ENCODE measurements at places on chromosomes 7 and 10.
A peak's percentile ranks its signal among the peaks of the same experiment; 100 is the strongest.

DNA sequence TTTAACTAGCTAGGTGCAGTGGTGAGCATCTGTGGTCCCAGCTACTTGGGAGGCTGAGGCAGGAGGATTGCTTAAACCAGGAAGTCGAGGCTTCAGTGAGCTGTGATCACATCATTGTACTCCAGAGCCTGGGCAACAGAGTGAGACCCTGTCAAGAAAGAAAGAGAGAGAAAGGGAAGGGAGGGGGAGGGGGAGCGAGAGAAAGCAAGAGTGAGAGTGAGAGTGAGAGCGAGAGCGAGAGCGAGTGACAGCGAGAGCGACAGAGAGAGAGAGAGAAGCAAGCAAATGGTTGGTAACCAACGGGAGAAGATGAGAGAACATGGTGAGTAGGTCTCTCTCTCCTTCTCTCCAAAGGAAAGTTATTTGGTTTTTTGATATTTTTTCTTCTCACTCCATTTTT, 69.8 kb upstream of the DGKI start:
- no peak for DNase-seq

GRCh38 chr10:23516530-23516929, 77.7 kb downstream of the OTUD1 start:
- DNase-seq: no peak

DNA sequence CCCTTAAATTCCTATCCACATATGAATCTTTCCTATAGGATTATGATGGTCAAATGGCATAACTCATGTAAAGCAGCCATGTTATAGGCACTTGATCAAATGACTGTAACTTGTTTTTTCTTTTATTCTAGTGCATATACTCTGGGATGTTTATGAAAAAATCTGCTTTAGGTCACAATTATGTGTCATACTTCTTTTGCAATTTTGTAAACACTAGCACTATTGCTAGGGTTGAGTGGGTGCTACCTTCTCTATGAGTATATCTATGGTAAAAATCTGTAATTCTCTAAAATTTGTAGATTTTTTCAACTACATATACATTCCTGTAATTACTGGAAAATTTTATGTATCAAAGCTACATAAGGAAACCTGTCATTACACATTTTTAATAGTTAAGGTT, 50.0 kb downstream of the HGF start:
- no peak for DNase-seq

GRCh38 chr10:52762088-52762487, 10.5 kb downstream of the MBL2 start:
- no peak for DNase-seq

DNA sequence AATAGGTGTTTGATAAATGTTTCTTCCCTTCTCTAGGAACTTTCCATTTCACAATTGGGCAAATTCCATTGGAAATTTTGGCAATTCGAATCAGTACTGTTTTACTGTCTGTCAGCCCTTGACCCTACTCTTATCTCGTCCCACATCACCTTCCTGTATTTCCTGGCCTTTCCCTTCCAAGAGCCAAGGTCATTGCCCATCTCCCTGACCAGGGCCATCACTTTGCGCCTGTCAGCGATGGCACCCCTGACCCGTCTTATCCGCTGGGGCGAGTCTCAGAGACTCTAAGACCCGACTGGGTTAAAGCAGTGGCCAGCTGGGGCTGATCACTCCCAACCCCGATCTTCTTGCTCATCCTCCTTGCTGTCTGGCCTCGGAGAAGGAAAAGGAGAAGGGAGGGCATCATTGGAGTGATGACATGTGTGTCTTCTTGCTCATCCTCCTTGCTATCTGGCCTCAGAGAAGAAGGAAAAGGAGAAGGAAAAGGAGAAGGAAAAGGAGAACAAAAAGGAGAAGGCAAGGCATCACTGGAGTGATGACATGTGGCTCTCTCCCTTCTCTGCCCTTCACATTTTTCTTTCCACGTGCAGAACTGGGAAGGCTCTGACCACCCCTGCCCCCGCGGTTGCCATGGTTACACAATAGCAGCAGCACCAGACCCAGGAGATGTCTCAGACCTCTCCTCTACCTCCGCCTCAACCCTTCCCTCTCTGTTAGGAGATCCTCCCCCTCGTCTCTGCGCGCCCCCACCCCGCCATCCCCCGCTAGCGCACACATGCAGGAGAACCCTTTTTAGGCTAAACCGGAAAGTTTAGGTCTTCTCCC, 2.0 kb downstream of the SEMA3D start:
- DNase-seq: no peak

DNA sequence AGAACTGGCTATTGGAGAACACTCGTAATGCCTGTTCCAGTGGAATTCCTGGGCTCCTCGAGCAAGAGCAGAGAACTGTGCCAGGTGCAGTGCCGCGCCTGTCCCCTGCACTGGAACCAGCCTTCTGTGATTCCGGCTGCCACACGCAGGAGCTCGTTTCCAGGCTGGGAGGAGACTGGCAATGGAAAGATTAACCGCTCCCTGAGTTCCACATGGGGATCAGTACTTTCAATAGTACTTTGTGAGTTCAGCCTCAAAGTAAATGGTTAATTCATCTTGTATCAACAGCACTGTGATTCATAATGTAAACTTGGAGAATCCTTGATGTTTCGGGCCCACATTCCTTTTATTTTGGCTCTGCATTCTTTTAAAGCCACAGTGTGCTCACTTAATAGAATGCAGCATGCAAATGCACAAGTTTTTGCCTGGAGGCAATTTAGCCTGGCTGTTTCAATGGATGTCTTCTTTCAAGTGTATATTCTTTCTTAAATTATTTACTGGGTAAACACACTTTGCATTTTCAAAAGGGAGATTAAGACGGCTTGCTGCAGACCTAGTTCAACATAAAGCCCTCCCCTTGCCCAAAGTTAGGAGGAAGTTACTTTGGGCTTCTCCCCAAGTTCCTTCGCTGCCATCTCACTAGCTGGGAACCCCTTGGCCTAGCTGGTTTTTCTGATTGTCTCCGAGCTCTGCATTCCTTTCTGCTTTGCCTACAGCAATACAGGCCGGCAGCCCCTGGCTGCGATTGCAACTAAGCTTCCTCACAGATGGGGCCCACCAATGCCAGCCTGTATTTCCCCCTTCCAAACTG, 138.1 kb upstream of the TCF7L2 start:
- no peak for DNase-seq

- DNase-seq: no peak
Measured at GRCh38 chr10:60955957-60956425, 12.0 kb upstream of the RHOBTB1 start.

GRCh38 chr10:33010132-33011037, 52.4 kb upstream of the ITGB1 start:
- DNase-seq: no peak

DNA sequence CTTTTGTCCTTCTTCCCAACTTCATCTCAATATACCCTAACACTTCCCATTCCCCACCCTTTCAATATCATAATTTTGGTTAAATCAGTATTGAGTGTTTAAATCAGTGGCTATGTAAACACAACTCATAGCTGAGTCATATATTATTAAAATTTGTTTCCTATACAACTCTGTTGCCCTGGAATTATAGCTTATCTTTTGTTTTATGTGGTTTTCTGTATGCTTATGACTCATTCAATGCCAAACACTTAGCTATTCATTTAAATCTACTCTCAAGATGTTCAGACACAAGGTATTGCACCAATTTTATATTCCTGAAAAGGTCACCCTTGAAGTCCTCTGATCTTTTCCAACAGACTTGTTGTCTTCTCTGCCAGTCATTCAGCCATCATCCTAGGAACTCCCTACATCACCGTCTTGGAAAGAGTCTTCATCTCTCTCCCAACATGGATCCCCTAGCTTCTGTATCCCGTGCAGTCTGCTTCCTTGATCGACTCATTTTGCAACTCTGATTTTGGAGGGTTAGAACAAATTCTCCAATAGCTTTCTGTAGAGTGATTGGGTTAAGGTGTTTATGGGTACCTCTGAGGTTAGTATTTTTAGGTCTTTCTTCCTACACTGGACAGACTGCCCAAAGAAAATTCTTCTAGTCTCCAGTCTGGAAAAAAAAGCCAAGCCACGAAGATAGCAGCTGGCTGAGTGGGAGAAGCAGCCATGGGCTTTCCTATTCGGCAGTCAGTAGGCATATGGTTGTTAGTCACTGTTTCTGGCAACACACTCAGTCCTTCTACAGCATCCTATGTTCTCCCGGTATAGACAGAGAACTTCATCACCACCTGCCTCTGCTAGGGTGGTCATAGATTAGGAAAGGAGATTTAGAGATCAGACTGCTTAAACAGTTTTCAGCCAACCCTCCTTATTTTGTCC, 102.1 kb downstream of the CRPPA start:
- DNase-seq: peak; percentile 55

- DNase-seq: no peak
Measured at GRCh38 chr10:59323831-59324401, 38.4 kb downstream of the FAM13C start.

GRCh38 chr7:140342727-140343514, 55.4 kb downstream of the SLC37A3 start:
- no peak for DNase-seq

- no peak for DNase-seq
Measured at GRCh38 chr10:75035975-75036708, 75.3 kb upstream of the SAMD8 start.

- peak; percentile 26 for DNase-seq
Measured at GRCh38 chr7:13641714-13642113, 347.8 kb downstream of the ETV1 start.

Data from NCI-H446 (cell line).